ENCODE measurements at places on chromosomes 4 and X. TPM values are rescaled to one million over a fixed set of nuclear protein-coding genes. Genes with fewer than 3 reads are reported as not detected.

Gene DGKK
- polyA plus RNA-seq: not detected

Gene TLL1
- polyA plus RNA-seq: 0.51 TPM

Gene GALNTL6
- not detected for polyA plus RNA-seq

Gene PAGE1
- polyA plus RNA-seq: not detected

Gene CT45A5
- polyA plus RNA-seq: not detected

Gene FGF13
- polyA plus RNA-seq: 1.2 TPM

Gene HHIP
- polyA plus RNA-seq: 0.20 TPM

Gene BCAP31
- 82.2 TPM for polyA plus RNA-seq

Gene ARR3
- polyA plus RNA-seq: not detected

Gene PAPSS1
- 14.7 TPM for polyA plus RNA-seq

DNA sequence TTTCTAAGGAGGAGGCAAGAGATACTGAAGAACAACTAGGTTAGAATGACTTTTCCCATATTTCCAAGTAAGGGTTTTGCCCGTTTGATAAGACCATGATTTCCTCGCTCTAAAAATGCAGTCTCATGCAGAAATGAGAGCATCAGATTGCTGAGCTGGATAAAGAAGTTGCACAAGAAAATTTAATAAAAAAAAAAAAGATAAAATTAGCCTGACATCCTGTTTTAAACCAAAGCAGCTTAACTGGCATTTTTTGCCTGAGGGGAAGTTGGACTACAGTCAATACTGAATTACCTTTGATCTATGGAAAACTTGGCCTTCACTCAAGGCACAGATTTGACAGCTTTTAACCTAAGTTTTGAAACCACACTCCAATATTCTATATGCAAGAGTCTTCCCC lies 208.4 kb downstream of the GASK1B start:
- DNase-seq: no peak

DNA sequence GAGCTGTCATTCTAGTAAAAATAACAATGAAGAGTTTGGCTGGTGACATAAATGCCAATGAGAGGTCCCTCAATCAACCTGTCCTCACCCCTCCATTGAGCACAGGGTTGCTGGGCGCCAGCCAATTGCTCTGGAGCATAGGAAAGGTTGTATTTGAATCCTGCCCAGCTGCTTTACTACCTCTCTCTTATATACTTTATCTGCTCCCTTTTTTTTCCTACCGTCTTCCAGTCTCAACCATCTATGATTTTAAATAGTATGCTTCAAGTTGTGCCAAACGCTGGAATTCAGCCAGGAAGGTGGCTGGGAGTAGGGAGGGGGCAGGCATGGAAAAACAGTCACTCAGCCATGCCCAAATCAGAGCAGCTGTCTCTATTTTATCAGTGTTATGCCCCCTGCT lies 153.8 kb downstream of the NR3C2 start:
- peak; percentile 60 for DNase-seq

GRCh38 chrX:123859409-123859845 lies 426 bp upstream of the XIAP start:
- peak; percentile 73 for DNase-seq

GRCh38 chr4:143357161-143357845 lies 20.6 kb downstream of the GAB1 start:
- no peak for DNase-seq

DNA sequence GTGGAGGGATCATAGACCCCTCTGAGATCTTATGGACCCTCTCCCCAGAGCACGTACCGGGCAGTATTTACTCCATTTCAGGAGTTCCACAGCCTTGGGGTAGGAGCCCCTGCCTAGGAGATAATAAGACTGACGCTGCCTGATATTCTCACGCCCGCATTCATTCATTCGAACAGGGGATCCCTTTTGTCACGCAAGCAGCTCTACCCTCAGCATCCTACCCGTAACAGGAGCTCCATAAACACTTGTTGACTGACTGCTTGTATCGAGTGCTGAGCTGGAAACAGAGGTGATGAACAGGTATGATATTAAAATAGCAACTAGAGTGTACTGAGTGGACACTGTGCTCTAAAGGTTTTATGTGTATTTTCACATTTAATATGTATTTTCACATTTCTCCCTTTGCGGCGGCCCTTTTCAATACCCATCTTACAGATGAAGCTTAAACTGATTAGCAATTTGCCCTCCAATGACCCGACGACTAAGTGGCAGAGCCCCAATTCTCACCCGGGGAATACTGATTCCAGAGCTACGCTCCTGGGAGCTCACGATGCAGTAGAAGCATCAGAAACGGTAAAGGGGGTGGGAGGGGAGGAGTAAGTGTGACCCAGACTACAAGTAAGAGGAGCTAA lies 888 bp downstream of the RAB28 start:
- no peak for DNase-seq

DNA sequence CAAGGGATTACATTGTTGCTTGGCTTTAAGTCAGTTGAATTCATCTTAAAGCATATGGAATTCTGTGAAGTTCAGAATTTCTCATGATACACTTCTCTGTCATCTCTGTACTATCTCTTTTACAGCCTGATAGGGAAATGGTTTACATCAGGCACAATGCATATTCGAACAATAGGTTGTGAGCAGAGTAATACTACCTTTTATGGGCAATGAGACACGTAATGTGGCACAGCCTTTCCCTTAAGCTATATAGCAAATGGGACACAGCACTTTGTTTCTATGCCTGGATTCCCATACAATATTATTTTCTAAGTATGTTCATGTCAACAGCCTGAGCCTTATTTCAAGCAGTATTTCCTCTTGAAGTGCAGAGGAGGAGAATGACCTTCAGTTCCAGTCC lies 58.4 kb downstream of the SYNPO2 start:
- DNase-seq: no peak

DNA sequence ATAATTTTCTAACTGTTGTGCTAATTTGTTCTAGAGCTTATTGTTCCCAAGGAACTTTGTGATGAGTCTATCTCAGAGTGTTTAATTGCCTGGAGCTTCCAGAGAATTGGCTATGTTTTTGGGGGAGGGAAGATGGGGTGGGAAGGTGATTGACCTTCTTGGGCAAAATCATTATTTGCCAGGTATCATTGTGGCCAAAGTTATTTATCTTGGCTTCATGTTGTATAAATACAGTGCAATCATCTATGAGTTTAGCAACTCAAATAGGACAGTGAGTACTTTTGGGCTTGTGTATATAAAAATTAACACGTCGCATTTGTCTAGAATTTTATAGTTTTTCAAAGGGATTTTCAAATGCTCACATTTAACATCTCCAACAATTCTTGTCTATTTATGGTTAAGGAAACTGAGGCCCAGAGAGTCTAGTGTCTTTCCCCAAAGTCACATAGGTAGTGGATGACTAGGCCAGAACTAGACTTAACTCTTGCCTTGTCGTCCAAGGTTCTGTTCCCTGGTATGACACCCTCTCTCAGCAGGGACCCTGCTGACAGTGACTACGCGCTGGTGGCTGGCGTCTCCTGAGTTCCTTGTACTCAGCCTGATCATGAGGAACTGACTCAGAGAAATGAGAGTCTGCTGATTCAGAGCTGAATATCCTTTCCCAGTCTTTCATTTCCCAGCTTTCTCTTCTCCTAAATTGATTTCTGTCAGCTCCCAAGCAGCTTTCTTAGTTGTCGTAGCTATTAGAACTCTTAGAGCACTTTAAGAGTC lies 27.7 kb downstream of the FNIP2 start:
- DNase-seq: no peak
